PC-3 (cell line): ENCODE measurements at places on chromosomes 5 and 9.
A peak's percentile ranks its signal among the peaks of the same experiment; 100 is the strongest.

GRCh38 chr9:117448066-117448465 lies 33.2 kb upstream of the ASTN2 start:
- no peak for DNase-seq

DNA sequence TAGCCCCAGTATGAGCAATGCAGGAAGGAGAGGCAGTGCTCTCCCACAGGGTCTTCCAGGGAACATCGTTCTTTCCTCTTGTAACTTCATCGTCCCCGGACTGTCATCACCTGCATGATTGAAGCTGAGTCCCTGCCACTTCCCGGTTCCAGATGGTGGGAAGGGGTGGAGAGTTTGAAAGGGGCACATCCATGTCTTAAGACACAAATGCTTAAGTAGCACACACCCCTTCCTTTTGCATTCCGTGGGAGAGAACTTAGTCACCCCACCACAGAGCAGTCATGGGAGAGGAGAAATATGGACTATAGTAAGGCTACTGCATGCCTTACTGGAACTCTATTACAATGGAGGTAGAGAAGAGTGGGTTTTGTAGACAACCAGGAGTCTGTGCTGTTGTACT lies 165.3 kb upstream of the GAS1 start:
- DNase-seq, result no peak

- no peak for DNase-seq
Measured at GRCh38 chr5:95873351-95873750, 50.8 kb upstream of the GLRX start.

DNA sequence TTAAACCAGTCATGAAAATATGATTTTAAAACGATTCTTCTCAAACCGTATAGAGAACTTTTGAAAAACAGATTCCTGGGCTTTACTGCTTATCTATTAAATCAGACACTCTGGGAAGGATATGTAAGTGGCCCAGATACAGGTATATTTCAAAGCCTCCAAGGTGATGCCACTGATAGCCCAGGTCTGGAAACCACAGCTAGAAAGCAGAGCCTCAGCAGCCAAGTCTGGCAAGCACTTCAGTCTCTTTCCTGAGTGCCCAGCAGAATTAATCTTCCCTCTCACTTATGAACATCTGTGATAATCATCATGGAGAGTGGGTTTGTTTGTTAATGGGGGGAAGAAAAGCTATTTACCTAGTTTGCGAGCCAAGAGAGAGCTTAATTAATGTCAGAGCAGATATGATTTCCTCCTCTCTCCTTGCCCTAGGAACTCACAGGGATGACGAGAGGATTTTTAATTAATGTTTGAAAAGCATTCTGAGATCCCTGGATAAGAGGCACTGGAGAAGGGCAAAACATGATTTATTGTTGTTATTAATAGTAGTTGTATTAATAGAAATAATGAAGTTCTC lies 368.4 kb downstream of the TLE1 start:
- DNase-seq, result no peak

GRCh38 chr5:37553720-37554404 lies 174.7 kb downstream of the WDR70 start:
- DNase-seq, result peak; percentile 72

- DNase-seq, result no peak
Measured at GRCh38 chr5:135934939-135935338, 19.8 kb downstream of the LECT2 start.

DNA sequence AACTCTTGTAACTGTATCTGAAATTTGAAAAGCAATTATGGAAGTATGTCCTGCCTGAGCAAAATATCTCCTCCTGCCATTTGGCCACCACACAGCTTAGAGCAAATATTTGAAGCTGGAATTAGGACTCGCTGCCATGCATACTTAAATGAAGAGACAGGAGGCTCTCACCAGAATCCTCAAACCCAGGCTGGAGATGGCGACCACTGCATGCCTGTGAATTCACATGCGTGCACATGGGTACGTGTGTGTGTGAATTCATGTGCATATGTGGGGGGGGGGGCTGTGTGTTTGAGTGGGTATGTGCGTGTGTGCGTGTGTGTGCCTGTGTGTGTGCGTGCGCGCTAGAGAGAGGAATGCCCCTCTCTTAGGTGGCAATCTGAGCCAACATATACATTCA lies 84.1 kb upstream of the IRX1 start:
- no peak for DNase-seq

- peak; percentile 85 for DNase-seq
Measured at GRCh38 chr9:14314929-14315874, 1.3 kb upstream of the NFIB start.

- DNase-seq, result peak; percentile 77
Measured at GRCh38 chr9:108041551-108041950, 552.0 kb upstream of the KLF4 start.
